ENCODE measurements at places on chromosomes 2 and 18.
A peak's percentile ranks its signal among the peaks of the same experiment; 100 is the strongest.

GRCh38 chr18:37124516-37124915, 295.6 kb downstream of the KIAA1328 start:
- no peak for DNase-seq

GRCh38 chr2:234437642-234438304, 59.1 kb downstream of the ARL4C start:
- DNase-seq: peak; percentile 90

GRCh38 chr2:112273349-112273748, 2.0 kb upstream of the ZC3H6 start:
- DNase-seq: no peak

DNA sequence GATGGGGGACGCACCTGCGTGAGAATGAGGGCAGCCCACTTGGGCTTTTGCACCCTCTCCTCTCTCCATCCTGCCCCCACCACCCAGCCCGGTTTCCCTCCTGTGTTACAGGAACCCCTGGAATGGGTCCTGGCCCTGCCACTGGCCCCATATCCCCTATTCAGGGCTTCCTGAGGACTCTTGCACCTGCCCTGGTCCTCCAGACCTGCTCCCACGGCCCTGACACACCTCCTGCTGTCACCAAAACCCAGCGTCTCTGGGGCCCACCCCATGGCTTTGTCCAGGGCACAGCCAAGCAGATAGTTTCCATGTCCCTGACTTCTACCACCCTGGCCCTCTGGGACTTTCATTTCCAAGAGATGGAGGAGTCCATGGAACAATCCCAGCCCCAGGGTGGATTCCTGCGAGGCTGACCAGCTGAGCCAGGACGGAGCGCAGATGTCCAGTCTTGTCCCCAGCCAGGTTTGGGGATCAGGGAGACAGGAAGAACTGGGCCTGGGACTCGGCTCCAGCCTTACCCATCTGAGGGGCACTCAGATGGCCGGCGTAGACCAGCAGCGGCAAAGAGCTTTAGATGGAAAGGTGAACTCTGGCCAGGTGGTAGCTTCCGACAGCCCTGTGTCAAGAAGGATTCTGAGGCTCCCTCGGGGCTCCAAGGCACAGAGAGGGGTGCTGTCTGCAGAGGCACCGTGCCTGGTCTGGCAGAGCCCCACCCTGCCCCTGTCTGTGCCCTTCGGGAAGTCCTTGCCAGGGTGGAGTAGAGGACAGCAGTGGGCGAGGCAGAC, 12.0 kb downstream of the GPR35 start:
- DNase-seq: no peak

GRCh38 chr2:75676464-75676863, 29.9 kb downstream of the MRPL19 start:
- no peak for DNase-seq

- DNase-seq: no peak
These were observed 15.5 kb upstream of the ABCB11 start for GRCh38 chr2:169046440-169047151.

- no peak for DNase-seq
These were observed 10.6 kb downstream of the IRS1 start for GRCh38 chr2:226788881-226789490.

DNA sequence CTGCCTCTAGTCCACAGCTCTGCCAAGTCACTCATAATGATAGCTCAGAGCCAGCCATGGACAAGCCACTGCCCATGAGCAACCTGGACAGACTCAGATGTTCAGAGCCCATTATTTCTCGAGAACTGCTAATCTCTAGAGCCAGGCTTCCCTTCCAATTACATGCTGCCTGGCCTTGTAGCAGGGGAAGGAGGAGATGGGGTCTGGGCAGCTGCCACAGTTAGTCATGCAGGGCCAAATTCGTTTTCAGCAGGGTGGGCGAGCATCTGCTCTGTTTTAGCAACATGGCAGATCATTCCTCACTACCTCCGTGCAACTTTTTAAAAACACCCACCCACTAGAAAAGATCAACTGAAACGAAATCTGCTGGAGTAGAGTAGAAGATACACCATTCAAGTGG, 141.8 kb downstream of the MYO5B start:
- DNase-seq: no peak

DNA sequence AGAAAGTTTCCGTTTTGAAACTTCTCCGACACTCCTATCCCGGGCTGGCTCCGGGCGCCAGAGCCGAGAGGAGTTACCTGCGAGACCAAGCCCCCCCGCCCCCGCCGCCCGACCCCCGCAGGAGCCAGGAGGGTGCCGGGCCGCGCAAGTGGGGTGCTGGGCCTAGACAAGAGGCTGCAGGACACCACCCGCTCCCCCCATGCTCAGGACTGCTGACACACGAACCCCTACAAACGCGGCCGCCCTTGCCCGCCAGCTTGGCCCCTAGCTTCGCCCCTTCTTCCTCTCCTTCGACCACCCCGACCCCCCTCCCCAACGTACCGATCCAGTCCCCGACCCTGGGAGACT, 497 bp downstream of the PLA2R1 start:
- DNase-seq: no peak

DNA sequence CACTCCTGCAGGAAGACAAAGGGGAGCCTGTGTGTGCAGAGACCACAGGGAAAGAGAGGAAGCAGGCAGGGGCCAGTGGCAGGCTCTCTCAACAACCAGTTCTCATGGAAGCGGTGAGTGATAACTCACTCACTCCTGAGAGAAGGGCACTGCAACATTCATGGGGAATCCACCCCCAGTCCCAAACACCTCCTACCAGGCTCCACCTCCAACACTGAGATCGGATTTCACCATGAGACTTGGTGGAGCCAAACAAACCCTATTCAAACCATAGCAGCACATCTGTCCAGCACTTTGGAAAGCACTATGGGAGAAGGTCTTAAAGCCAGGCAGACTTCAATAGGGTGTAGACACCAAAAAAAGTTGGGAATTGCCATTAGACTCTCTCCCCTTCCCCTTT, 345.7 kb upstream of the SPRED2 start:
- DNase-seq: no peak

DNA sequence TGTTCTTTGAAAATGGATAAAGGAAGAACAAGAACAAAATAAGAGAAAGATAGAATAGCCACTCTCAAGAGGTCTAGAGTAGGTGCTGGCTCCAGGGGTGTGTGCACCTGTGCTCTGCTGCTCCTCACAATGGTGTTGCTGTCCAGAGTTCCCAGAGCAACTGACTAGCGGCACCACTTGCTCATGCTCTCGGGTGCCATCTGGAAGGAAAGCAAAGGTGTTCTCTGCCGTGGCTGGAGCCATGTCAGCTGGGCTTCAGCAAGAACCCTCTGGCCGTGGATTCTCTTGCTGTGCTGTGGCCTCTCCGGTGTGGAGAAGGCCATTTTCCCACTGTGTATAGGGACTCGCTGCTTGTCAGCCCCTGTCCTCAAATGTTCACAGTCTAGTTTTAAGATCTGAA, 114.6 kb upstream of the TEX51 start:
- DNase-seq: no peak

- no peak for DNase-seq
These were observed 24.2 kb upstream of the HES6 start for GRCh38 chr2:238264072-238264460.

DNA sequence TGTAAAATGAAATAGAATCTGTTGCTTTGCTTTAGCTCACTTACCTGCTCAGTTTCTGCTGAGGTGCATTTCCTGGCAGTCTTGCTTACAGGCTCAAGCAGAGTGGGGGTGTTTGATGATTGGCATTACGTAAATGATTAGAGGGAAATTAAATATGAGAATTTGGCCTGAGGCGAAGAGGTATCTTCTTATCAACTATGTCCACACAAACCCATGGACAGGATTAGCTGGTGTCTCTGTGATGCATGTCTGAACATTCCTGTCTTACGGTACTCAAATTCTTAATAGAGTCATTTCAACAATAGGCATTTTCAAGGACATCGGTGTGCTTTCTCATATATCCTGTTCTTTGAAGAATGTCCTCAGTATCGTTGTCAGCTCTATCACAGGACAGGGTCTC, 102.1 kb downstream of the PRPF40A start:
- no peak for DNase-seq

DNA sequence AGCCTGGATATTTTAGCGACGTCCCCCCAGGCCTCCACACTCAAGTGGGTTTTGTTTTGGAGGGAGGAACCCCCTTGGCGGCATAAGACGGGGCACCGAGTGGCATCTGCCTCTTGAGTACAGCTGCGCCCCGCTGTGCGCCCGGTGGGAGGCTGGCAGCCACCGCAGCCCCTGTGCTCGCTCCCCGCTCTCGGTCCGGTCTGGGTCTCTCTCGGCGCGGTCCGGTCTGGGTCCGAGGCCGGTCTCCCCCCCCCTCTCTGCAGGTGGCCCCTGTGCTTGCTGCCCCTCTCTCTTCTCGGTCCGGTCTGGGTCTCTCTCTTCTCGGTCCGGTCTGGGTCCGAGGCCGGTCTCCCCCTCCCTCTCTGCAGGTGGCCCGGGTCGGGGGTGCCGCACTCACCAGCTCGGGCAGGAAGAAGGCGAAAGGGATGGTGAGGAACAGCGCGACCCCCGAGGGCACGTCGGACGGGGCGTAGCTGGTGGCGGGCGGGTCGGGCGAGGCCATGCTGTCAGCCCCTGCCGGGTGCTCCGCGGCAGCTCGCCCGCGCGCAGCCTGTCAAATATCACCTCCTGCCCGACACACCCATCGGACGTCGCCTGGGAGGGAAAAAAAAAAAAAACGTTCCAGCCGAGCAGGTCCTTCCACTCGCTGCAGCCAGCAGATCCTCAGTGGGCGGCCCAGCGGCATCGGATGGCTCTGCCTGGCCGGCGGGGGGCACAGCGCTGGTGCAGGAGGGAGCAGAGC, at the start of gene MALL:
Gene MALL, minus strand, starts transcription at position 532 of the 742 bp plus-strand sequence. Its CDS starts 30 bp downstream, at position 502.
- no peak for DNase-seq

DNA sequence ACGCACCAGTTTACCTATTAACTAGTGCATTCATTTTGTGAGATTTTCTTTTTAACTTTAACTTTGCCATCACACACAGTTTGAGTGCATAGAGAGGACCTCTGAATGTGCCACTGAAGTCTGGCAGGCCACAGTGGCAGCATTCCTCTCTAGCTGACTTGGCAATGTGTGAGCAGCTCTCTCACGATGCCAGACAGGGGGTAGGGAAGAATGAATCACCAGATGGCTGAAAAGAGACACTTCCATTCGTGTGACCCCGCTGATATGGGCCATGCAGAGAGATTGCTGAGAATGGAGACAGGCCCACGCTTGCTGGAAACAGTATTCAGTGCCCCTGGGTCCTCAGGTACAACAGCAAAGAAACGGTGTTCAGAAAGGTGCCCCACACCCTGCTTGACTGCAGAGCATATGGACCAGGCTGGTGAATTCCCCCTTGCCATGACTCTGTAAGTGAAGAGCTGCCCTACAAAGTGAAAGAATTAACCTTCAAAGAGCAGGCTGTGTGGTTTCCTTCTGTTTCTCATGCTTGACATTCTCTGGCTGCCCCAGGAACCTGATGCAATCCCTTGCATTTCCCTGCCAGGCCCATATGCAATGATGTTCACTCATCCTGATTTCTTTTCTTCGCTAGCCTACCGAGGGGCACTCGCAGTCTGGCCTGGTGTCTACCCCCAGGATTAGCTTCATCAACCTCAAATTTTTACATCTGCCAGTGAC, 236.1 kb downstream of the CDH20 start:
- DNase-seq: no peak

- no peak for DNase-seq
These were observed 29.0 kb downstream of the ZAP70 start for GRCh38 chr2:97742381-97742847.

GRCh38 chr2:178990533-178991241, 59.2 kb downstream of the CCDC141 start:
- no peak for DNase-seq

DNA sequence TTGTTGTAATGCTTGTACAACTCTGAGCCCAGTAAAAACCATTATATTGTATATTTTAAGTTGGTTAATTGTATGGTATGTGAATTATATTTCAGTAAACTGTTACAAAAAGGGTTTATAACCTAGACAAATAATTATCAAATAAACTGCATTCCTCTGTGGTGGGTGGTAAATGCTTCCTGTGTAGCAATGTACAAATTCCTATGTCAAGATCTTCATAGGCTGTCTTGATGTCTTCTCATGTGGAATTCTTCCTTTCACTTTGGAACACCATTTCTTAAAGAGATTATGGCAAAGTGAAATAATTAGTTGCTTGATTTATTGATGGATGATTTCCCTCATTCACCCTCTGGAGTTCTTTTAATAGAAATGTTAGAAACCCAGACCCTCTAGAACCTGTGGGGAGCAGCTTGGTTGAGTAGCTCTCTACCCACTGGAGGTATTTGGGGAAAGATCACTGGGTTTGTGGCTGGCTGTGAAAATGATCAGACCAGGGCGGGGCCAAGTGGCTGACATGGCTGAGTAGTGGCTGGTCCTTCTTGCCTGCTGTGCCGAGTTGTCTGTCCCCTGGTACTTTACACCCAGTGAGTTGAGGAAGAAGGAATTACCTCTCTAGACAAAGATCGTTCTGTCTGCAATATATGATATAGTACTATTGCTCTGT, 22.4 kb upstream of the MGAT5 start:
- no peak for DNase-seq

DNA sequence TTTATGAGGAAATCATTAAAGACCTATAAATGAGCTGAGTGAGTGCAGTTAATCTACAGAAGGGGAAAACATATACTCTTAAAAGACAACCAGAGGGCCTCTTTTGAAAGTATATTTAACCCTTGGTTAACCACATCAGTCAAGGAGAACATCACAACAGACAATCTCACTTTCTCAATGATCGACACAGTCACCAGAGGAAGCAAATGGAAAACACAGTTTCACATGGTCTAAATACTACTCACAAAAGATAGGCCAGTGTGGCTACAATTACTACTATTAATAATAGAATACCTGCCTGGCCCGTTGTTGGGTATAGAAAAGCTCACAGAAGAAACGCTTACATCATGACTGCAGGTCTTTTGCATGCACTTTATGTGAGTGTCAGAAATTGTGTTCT, 426.2 kb downstream of the NCKAP5 start:
- DNase-seq: no peak

- DNase-seq: no peak
These were observed 240.2 kb downstream of the TGIF1 start for GRCh38 chr18:3689986-3690763.

- DNase-seq: no peak
These were observed 14.5 kb upstream of the SEH1L start for GRCh38 chr18:12933327-12933726.

DNA sequence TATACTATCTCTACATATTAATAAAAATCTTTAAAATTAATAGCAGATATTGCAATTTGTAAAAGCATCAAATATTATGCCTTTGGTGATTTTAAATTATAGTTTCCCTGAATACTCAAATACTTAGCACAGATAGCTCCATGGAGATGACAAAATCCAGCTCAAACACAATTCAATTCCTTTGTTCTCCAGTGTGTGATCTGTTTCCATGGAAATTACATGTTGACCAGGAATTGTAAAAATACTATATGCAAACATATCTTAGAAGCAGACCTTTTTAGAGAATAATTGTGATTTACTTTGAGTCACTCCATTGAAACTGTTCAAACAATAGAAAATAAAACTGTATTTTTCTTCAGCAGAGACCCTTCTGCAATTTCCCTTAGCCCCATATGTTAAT, 68.3 kb downstream of the FAM161A start:
- no peak for DNase-seq

All from NCI-H1105 (cell line).